ENCODE measurements at places on chromosomes 6 and 20. TPM values are rescaled to one million over a fixed set of nuclear protein-coding genes. Genes with fewer than 3 reads are reported as not detected.

Gene TMEM74B
- 4.0 TPM for polyA plus RNA-seq

Gene NR2E1
- 0.07 TPM for polyA plus RNA-seq

Gene ADIG
- polyA plus RNA-seq: not detected

Gene LY86
- polyA plus RNA-seq: 1.2 TPM

Gene HLA-DMB
- 73.1 TPM for polyA plus RNA-seq

Gene AMD1
- 87.5 TPM for polyA plus RNA-seq

Gene EYS
- polyA plus RNA-seq: 0.51 TPM

Gene TUBB2A
- polyA plus RNA-seq: 45.8 TPM

Gene SNPH
- 3.1 TPM for polyA plus RNA-seq

Gene TNXB
- polyA plus RNA-seq: 3.2 TPM

Gene SCUBE3
- 52.2 TPM for polyA plus RNA-seq

Gene SLC52A3
- polyA plus RNA-seq: 6.4 TPM

Gene TREM2
- polyA plus RNA-seq: 0.15 TPM

Gene TTK
- polyA plus RNA-seq: 23.1 TPM

Gene ADGB
- polyA plus RNA-seq: 0.72 TPM

Gene BEND3
- polyA plus RNA-seq: 9.8 TPM

Gene PI3
- not detected for polyA plus RNA-seq

Gene SMOC2
- 23.5 TPM for polyA plus RNA-seq

Gene BACH2
- polyA plus RNA-seq: 11.0 TPM

Gene EPHA7
- polyA plus RNA-seq: 47.4 TPM

Gene SPATA25
- polyA plus RNA-seq: 3.6 TPM

Gene PPP1R14C
- polyA plus RNA-seq: 21.0 TPM

Gene IL17A
- polyA plus RNA-seq: not detected

Gene PRR18
- 0.30 TPM for polyA plus RNA-seq

Measured in right renal pelvis (tissue), 4 donors.